RKO (cell line): ENCODE measurements at places on chromosomes 6 and 20.

DNA sequence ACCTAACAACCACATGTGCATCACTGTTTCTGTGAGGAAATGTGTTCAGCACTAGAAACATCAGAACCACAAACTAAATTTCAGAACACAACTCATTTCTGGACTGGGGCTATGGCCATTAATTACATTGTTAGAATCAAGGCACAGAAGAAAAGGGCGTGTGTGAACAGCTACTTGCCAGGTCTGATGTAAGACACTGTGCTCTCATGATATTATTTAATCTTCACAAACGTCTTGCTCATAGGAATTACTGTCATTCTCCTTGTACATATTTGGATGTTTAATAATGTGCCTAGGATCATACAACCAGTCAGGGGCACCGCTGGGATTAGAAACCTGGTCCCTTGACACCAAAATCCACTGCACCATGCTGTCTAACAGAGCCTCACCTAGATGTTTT, 14.8 kb downstream of the ADGRF1 start:
- no peak for DNase-seq

DNA sequence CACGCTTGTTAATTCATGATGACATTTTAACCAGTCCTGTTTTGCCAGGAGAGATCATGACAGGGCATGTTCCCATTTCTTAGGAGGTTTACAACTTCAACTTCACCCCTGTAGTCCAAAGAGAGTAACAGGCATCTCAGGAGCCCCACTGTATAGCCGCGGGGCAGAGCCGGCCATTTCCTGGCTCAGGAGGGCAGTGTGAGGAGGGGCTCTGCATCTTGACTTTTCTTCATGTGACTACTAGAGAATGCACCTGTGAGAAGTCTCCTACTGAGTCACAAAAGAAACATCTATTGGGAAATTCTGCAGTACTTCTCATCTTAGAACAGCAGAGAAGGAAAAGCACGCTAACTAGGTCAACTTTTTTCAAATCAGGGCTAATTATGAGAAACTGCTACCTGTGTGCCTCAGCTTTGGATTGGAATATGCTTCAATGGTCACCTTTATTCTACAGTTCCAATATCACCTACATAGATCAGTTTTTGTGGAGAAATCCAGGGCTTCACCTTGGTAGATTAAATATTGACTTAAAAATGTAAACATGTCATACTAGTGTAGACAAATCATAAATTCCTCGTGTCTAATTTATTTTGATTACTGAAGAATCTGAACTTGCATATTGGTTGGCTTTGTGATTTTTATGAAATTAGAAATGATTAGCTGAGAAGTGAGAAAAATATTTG, 28.6 kb upstream of the SIM1 start:
- DNase-seq = no peak

DNA sequence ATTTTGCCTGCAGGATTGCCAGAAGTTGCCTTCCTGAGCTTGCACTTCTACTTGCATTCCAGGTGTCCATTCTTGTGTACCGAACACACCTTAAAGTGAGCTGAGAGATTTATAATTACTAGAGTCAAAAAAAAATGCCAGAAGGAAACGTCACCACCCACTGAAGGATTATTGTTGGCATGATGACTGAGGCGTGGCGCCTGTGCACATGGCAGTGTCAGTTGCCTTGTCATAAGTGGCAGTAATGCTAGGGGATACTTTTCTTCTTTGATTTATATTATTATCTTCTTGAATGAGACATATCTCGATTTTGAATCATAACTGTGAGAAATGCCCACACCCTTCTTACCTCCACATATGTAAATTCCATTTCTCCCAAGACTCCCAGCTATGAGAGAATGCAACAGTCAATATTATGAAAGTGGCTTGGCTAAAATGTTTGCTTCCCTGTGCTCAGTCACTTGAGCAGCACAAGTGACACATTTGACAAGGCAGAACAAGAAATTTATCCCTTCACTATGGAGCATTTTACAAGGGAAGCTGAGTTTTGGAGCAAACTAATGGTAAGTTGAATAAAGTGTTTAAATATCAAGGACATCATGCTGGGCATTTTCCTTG, 149.5 kb upstream of the SASH1 start:
- no peak for DNase-seq

- DNase-seq = no peak
Measured at GRCh38 chr6:35487658-35488516, 9.0 kb downstream of the TEAD3 start.

GRCh38 chr20:35461620-35462019, 6.2 kb downstream of the CEP250 start:
- no peak for DNase-seq

- DNase-seq = no peak
Measured at GRCh38 chr6:149331043-149331807, 13.7 kb downstream of the TAB2 start.

DNA sequence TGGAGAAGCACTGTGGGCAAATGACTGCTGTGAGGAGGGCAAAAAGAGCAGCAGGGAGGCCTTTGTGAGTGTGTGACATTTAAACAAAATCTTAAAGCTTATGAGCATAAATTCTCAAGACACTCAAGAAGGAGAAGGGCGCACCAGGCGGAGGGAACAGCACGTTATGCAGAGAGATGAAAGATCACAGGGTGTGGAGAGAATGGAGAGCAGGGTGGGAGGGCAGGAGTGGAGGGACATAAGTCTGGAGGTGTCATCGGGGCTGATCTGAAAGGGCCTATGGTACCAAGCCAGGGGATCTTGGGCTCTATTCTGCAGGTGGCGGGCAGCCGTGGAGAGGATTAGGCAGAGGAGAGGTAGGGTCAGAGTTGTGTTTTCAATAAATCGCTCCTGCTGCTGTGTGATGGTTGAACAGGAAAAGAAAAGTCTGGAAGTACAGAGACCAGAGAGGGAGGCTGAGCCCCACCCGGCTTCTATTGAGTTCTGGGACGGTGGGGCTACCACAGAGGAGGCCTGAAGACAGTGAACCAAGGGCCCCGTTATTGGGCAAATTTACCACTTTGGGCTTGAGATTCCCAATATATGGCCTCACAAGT, 24.3 kb upstream of the DLGAP4 start:
- DNase-seq = no peak

GRCh38 chr6:136599329-136600011, 49.2 kb upstream of the MAP7 start:
- DNase-seq = no peak

GRCh38 chr20:62259294-62259565, 20.9 kb downstream of the OSBPL2 start:
- DNase-seq = no peak

DNA sequence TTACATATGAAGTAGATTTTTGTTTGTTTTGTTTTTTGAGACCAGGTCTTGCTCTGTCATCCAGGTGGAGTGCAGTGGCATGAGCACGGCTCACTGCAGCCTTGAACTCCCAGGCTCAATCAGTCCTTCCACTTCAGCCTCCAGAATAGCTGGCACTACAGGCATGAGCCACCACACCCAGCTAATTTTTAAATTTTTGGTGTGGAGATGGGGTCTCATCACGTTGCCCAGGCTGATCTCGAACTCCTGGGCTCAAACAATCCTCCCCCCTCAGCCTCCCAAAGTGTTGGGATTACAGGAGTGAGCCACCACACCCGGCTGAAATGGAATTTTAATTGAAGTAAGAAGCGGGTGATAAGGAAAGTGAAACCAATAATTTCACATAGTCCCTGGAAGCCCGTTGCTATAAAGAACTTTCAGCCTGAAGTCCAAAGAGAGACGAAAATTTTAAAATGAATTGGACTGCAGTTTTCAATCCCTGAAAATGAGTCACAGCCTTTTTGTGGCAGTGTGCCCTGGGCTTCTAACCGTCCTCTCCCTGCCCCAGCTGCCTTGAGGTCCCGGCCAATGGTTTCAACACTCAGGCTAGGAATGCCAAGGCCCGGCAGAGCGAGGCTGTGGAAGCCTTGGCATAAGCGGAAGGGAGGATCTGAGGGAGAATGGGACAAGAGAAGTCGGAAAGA, 757 bp downstream of the RAET1E start:
- DNase-seq = peak; percentile 30

GRCh38 chr6:151842816-151843215, 35.3 kb downstream of the ESR1 start:
- no peak for DNase-seq

DNA sequence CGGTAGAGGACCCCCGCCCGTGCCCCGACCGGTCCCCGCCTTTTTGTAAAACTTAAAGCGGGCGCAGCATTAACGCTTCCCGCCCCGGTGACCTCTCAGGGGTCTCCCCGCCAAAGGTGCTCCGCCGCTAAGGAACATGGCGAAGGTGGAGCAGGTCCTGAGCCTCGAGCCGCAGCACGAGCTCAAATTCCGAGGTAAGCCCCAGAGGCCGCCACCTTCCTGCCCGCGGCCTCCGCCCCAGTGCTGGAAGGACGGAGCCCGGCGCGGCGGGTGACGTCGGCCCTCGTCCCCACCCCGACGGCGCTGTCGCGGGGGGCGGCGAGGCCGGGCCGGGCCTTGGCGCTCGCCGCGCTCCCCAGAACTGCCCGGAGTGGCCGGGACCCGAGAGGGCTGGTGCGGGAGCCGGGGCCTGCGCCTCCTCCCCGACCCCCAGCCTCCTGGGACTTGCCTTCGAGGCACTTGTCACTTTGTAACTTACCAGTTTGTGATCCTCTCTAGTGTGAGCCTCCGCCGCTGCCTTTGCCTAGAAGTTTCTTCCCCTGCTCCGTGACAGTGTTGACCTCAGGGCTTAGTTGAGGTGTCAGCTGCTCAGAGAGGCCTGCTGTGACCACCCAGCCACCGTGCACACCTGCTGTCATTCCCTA, 417 bp downstream of the VAPB start:
- DNase-seq = peak; percentile 50

GRCh38 chr6:21824431-21825177, 231.1 kb downstream of the SOX4 start:
- no peak for DNase-seq

GRCh38 chr6:44504301-44504791, 116.8 kb downstream of the CDC5L start:
- DNase-seq = no peak
